ENCODE measurements at places on chromosomes 3 and 15. TPM values are rescaled to one million over a fixed set of nuclear protein-coding genes. Genes with fewer than 3 reads are reported as not detected.

The GOLGA6L10 gene
- 4.7 TPM for total RNA-seq

DNA sequence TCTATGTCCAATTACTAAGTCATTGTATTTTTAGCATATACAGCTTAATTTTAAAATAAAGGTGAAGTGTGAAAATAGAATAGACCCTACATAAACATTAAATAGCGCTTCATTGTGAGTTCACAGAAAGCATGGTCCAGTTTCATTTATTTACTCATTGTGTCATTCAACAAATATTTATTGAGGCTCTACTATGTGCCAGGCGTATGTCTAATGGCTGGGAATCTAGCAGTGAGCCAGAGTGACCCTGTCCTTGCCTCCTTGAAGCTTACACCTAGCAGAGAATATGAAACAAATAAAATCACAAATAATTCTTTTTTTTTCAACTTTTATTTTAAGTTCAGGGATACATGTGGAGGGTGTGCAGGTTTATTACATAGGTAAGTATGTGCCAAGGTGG, 161.7 kb downstream of the CFAP20DC start:
- H3K27me3 ChIP-seq, result no peaks in the 10 kb centered on the region
- no peak overlapping the region for H3K27ac ChIP-seq
- H3K36me3 ChIP-seq, result no peaks in the 10 kb centered on the region
- DNase-seq, result no peak

- H3K36me3 ChIP-seq, result no peaks in the 10 kb centered on the region
- no peak overlapping the region for H3K27ac ChIP-seq
- H3K27me3 ChIP-seq, result peaks cover 2% of the 10 kb centered on the region
- DNase-seq, result no peak
- H3K4me3 ChIP-seq, result no peak overlapping the region
These were observed 57.2 kb upstream of the KY start for GRCh38 chr3:134707908-134708597.

DNA sequence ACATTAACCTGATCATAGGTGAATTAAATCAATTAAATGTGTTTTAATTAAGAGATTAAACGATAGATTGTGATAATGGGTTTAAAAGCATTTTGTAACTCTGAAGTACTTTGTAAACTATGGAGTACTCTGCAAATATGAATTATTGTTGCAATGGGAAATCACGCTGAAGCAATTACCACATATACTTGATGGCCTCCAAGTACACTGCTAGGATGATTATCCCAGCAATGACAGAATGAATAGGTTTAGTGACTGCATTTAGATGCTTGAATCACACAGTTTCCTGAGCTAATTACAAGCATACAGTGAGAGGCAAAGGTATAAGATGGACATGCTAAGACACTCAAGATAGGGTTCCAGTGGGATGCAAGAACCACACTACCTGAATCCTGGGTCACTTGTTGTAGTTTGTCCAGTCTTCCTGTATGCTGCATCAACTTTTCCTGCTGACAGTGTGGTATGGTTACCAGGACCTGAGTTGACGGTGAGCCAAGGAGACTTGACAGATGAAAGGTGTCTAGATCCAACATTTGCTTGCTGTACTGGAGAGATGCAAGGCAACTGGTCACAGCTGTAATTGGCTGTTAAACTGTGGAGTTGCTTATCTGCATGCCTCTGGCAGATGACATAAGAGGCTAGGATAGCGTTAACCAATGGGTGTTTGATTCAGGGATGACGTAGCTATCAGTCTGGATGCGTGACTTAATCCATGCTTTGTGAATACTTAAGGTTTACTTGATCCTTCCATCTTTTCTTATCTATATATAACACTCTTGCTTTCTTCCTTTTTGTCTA, 38.0 kb downstream of the RNF13 start:
- no peaks in the 10 kb centered on the region for H3K27me3 ChIP-seq
- H3K4me3 ChIP-seq, result no peak overlapping the region
- peaks cover 36% of the 10 kb centered on the region for H3K4me1 ChIP-seq
- no peak for DNase-seq
- no peak overlapping the region for H3K27ac ChIP-seq

GRCh38 chr15:48596841-48597240, 48.7 kb downstream of the FBN1 start:
- H3K36me3 ChIP-seq, result no peaks in the 10 kb centered on the region
- no peaks in the 10 kb centered on the region for H3K27me3 ChIP-seq
- H3K4me1 ChIP-seq, result no peaks in the 10 kb centered on the region

- no peak overlapping the region for H3K4me3 ChIP-seq
These were observed 237.6 kb downstream of the FEZF2 start for GRCh38 chr3:62135741-62136140.

Measured in naive thymus-derived CD8-positive, alpha-beta T cell (primary cell).